ENCODE measurements at places on chromosomes 11 and 22. TPM values are rescaled to one million over a fixed set of nuclear protein-coding genes. Genes with fewer than 3 reads are reported as not detected.
A peak's percentile ranks its signal among the peaks of the same experiment; 100 is the strongest.

Gene ZNRF3
- 11.4 TPM for total RNA-seq

GRCh38 chr22:39299829-39300178 is 19.6 kb downstream of the RPL3 start:
- DNase-seq = no peak
- peak overlapping the region; percentile 74 for H3K27ac ChIP-seq
- no peaks in the 10 kb centered on the region for H3K36me3 ChIP-seq
- H3K4me3 ChIP-seq = no peak overlapping the region

DNA sequence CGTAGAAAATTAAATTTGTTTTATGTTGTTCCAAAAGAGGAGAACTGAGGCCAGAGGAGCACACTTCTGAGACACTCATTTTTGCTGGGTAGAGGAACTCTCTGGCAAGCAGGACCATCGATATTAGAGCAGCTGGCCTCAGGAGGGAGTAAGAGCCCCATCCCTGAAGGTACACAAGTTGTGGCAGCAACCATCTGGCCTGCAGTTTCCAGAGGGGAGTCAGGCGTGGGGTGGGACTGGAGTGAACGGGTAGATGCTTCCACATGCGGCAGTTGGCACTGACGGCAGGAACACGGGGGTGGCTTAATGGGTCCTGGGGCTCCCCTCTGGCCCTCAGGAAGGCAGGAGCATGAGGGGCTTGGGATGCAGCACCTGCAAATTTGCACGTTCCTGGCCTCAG is 13.2 kb upstream of the SSTR3 start:
- H3K4me3 ChIP-seq = no peak overlapping the region
- peaks cover 18% of the 10 kb centered on the region for H3K4me1 ChIP-seq
- DNase-seq = no peak
- H3K27me3 ChIP-seq = no peaks in the 10 kb centered on the region
- H3K36me3 ChIP-seq = no peaks in the 10 kb centered on the region

Gene PRG3
- not detected for total RNA-seq

Gene VWA5A
- 39.0 TPM for total RNA-seq

GRCh38 chr11:73235236-73235786 is 17.2 kb downstream of the P2RY2 start:
- DNase-seq = no peak
- no peaks in the 10 kb centered on the region for H3K36me3 ChIP-seq
- no peak overlapping the region for H3K4me3 ChIP-seq
- no peak overlapping the region for H3K27ac ChIP-seq
- H3K27me3 ChIP-seq = no peaks in the 10 kb centered on the region

- peaks cover 27% of the 10 kb centered on the region for H3K4me1 ChIP-seq
- H3K27ac ChIP-seq = no peak within 1 kb of the TSS
- H3K4me3 ChIP-seq = no peak within 1 kb of the TSS
- no peak for DNase-seq
- peaks cover 15% of the 10 kb centered on the region for H3K27me3 ChIP-seq
These were observed at the start of gene GAL3ST3 for GRCh38 chr11:66048547-66049323. GAL3ST3 (minus strand) TSS chr11:66049161; CDS start chr11:66045415, 3,746 bp downstream.

DNA sequence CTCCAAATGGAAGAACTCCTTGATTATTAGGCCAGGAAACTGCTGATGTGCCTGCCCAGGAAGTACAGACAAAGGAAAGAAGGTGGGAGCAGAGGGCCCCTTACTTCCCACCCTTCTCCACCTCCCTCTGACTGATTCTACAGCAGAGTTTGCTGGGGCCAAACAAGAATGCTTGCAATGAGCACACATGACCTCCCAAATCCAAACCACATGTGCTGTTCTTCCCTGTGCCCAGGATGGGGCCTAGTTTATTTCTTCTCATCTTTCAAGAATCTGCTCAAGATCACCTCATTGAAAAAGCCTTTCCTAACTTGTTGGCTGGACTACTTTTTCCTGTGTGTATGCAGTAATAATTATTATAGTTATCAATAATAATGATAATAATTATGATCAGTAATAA is 286.1 kb downstream of the RAB38 start:
- no peak overlapping the region for H3K4me3 ChIP-seq
- H3K27ac ChIP-seq = no peak overlapping the region
- no peaks in the 10 kb centered on the region for H3K4me1 ChIP-seq
- no peak for DNase-seq
- H3K27me3 ChIP-seq = no peaks in the 10 kb centered on the region

- no peak overlapping the region for H3K27ac ChIP-seq
- H3K4me1 ChIP-seq = peaks cover 13% of the 10 kb centered on the region
- no peak overlapping the region for H3K4me3 ChIP-seq
- no peaks in the 10 kb centered on the region for H3K27me3 ChIP-seq
These were observed 109.6 kb downstream of the RRAS2 start for GRCh38 chr11:14249121-14249963.

GRCh38 chr11:133163463-133164419 is 368.6 kb downstream of the OPCML start:
- no peak overlapping the region for H3K4me3 ChIP-seq
- H3K27me3 ChIP-seq = no peaks in the 10 kb centered on the region
- no peaks in the 10 kb centered on the region for H3K4me1 ChIP-seq
- no peaks in the 10 kb centered on the region for H3K36me3 ChIP-seq
- H3K27ac ChIP-seq = no peak overlapping the region
- no peak for DNase-seq

Gene LRRC74B
- total RNA-seq = 1.2 TPM

GRCh38 chr22:31350410-31350863 is 4.3 kb upstream of the PATZ1 start:
- H3K4me1 ChIP-seq = peaks cover 20% of the 10 kb centered on the region
- H3K27me3 ChIP-seq = no peaks in the 10 kb centered on the region
- no peaks in the 10 kb centered on the region for H3K36me3 ChIP-seq
- H3K27ac ChIP-seq = no peak overlapping the region

- H3K36me3 ChIP-seq = peaks cover 50% of the 10 kb centered on the region
- no peak overlapping the region for H3K4me3 ChIP-seq
- peak; percentile 31 for DNase-seq
- no peaks in the 10 kb centered on the region for H3K27me3 ChIP-seq
- no peak overlapping the region for H3K27ac ChIP-seq
These were observed 32.7 kb upstream of the TXNRD2 start for GRCh38 chr22:19974268-19974861.

Gene SCN2B
- 0.34 TPM for total RNA-seq

GRCh38 chr11:67640021-67640757 is 626 bp upstream of the TBX10 start:
- no peaks in the 10 kb centered on the region for H3K4me1 ChIP-seq
- peak; percentile 68 for DNase-seq
- H3K27me3 ChIP-seq = no peaks in the 10 kb centered on the region
- no peak overlapping the region for H3K27ac ChIP-seq

Gene HBE1
- total RNA-seq = 3.0 TPM

Data from upper lobe of left lung (tissue), 6 donors.